Activated CD4-positive, alpha-beta T cell treated with anti-CD3 and anti-CD28 coated beads for 4 hours (primary cell): ENCODE measurements at places on chromosomes 5 and 9.

DNA sequence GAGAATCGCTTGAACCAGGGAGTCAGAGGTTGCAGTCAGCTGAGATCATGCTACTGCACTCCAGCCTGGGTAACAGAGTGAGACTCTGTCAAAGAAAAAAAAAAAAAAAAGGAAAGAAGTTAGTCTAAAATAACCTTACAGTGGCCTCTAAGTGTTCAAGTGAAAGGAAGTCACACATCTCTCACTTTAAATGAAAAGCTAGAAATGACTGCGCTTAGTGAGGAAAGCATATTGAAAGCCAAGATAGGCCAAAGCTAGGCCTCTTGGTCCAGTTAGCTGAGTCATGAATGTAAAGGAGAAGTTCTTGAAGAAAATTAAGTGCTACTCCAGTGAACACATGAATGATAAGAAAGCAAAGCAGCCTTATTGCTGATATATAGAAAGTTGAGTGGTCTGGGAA is 38.1 kb downstream of the ITGA1 start:
- no peak for DNase-seq

GRCh38 chr5:125103459-125103858 is 357.0 kb upstream of the ZNF608 start:
- DNase-seq = no peak

GRCh38 chr9:95670122-95670521 is 153.4 kb upstream of the PTCH1 start:
- no peak for DNase-seq

GRCh38 chr9:68755752-68756151 is 50.7 kb downstream of the PIP5K1B start:
- no peak for DNase-seq

GRCh38 chr5:136043968-136044610 is 15.3 kb downstream of the TGFBI start:
- no peak for DNase-seq

- DNase-seq = no peak
Observed at GRCh38 chr9:4615251-4615650, 46.8 kb upstream of the PLPP6 start.

DNA sequence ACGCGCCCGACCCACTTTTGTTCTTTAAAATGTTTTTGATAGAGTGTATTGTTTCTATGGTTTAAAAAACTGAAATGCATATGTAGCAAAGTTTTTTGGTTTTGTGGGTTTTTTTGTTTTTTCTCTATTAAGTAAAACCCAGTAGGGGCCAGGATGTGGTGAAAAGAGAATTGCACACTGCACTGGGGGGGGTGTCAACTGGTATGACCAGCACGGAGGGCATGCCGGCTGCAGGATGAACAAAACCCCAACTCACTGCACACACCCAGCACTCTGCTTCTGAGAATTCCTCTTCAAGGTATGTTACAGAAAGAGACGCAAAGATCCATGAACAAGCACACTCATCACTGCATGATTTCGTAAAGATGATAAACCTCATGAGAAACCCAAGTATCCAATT is 75.0 kb downstream of the STK10 start:
- peak; percentile 60 for DNase-seq

GRCh38 chr5:179577286-179577960 is 27.1 kb downstream of the RUFY1 start:
- no peak for DNase-seq
